NCI-H2171 treated with DMSO at 0.1 percent for 48 hours (cell line): ENCODE measurements at places on chromosomes 12 and 14.

DNA sequence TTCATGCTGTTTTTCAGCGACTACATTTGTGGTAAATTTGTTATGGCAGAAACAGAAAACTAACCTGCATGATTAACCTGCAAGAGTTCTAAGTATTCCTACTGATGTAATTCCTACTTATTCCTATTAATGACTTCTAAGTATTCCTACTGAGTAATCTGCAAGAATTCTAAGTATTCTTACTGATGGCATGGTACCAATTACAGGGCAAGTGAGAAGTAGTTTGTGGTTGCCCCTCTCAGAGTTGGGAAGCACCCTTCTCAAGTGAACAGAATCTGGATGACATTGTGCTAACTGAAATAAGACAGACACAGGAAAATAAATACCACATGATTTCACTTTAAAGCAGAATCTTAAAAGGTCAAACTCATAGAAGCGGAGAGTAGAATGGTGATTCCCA lies 100.9 kb upstream of the CPNE8 start:
- no peak for DNase-seq

DNA sequence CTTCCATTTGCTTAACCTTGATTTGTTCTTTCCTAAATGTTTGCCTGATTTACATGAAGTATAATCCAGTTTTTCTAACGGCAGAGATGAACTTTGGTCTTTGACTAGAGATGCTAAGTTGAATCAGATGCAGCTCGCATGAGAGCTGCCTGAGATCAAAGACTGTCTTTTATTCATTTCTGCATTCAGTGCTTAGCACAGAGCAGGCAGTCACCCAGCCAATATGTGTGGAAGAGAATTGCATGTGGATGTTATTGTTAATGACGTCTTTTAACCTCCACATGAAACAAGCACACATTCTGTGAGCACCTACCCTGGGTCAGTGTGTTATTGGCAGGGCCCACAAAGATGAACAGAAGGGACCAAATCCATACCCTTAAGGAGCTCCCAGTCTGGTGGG lies 99.2 kb downstream of the SLC5A8 start:
- DNase-seq, result no peak

DNA sequence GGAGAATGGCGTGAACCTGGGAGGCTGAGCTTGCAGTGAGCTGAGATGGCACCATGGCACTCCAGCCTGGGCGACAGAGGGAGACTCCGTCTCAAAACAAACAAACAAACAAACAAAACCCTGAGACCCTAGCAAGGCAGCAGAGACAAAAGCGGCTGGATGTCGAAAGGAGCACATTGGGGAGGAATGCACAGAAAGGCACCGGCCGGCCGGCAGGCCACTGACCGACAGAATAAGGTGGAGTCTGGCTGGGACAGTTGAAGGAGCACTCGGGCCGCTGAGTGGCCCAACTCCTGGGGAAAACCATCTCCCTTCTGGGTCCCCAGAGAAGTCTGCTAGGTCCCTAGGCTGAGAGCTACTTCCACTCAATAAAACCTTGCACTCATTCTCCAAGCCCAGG lies 256.2 kb downstream of the KIF21A start:
- no peak for DNase-seq

GRCh38 chr12:54958048-54958658 lies 26.4 kb downstream of the TESPA1 start:
- DNase-seq, result peak; percentile 63

DNA sequence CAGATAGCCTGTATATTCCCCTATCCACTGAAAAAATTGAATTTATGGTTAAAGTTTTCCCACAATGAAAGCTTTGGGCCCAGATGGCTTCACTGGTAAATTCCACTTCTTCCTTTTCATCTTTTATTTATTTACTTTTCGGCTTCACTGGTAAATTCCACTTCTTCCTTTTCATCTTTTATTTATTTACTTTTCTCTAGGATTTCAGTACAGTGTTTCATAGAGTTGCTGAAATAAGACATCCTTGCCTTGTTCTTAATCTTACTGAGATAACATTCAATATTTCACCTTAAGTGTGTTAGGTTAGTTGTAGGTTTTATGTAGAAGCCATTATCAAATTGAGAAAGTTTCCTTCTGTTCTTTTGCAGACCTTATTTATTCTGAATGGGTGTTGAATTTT lies 18.9 kb upstream of the KLRG1 start:
- DNase-seq, result no peak

DNA sequence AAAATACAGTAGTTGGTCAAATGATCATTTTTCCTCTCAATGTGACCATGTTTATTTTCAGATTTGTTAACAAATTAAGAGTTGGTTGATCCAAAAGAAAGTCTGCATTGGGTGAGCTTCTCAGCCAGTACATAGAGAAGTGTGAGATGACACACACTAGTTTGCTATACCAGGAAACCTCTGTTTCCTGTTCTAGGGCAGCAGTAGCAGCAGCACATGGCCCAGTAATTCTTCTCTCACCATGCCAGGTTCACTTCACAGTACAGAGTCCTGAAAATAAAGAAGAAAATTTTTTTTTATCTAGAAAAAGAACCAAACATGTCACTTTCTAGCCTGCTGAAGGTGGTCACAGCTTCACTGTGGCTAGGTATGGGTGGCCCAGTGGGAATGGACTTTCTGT lies 250.2 kb upstream of the OR4E1 start:
- DNase-seq, result no peak

GRCh38 chr12:61356485-61356884 lies 903.7 kb upstream of the USP15 start:
- DNase-seq, result no peak
